ENCODE measurements at places on chromosomes 7 and 10. TPM values are rescaled to one million over a fixed set of nuclear protein-coding genes. Genes with fewer than 3 reads are reported as not detected.

DNA sequence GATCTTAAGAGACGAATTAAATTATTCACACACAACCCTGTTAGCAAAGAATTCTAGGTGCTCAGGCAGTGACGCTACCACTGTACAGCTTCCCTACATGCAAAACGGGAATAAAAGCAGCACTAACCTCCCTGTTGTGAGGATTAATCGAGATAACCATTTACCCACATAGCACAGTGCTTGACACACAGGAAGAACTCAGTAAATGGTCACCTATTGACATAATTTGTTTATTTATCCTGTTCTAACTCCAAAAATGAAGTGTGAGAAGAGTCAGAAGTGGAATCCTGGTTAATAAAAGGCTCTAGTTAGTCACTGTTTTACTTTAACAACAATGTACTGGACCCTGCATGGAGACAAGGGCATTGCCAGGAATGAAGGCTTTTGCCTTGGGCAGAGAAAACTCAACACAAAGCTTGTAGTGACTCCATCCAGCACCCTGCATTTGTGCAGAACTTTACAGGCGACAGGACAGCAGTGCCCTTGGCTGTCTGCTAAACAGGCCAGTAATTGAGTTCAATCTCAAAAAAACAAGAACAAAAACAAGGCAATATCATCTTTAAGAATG, 103.8 kb downstream of the SORBS1 start:
- no peaks in the 10 kb centered on the region for H3K4me1 ChIP-seq
- no peaks in the 10 kb centered on the region for H3K27me3 ChIP-seq
- no peaks in the 10 kb centered on the region for H3K36me3 ChIP-seq
- DNase-seq = no peak
- H3K4me3 ChIP-seq = no peak overlapping the region

DNA sequence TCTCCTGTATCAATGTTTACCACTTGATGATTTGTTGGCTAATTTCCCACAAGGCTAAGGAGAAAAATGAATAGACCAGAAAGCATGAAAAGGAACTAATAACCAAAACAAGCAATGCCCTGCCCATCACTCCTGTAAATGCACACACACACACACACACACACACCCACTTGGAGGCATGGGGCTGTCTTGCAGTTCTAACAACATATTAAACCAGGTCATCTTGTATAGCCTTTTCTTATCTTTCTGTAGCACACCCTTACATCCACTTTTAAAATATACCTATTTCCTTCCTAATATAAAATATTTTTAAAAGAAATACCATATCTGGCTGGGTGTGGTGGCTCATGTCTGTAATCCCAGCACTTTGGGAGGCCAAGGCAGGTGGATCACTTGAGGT, 105.3 kb downstream of the CTTNBP2 start:
- H3K4me3 ChIP-seq = no peak overlapping the region
- no peak overlapping the region for H3K27ac ChIP-seq
- no peaks in the 10 kb centered on the region for H3K36me3 ChIP-seq
- no peak for DNase-seq
- H3K4me1 ChIP-seq = no peaks in the 10 kb centered on the region

GRCh38 chr7:139889186-139889871, 60.3 kb downstream of the TBXAS1 start:
- H3K27ac ChIP-seq = no peak overlapping the region
- no peak overlapping the region for H3K4me3 ChIP-seq
- H3K36me3 ChIP-seq = no peaks in the 10 kb centered on the region

DNA sequence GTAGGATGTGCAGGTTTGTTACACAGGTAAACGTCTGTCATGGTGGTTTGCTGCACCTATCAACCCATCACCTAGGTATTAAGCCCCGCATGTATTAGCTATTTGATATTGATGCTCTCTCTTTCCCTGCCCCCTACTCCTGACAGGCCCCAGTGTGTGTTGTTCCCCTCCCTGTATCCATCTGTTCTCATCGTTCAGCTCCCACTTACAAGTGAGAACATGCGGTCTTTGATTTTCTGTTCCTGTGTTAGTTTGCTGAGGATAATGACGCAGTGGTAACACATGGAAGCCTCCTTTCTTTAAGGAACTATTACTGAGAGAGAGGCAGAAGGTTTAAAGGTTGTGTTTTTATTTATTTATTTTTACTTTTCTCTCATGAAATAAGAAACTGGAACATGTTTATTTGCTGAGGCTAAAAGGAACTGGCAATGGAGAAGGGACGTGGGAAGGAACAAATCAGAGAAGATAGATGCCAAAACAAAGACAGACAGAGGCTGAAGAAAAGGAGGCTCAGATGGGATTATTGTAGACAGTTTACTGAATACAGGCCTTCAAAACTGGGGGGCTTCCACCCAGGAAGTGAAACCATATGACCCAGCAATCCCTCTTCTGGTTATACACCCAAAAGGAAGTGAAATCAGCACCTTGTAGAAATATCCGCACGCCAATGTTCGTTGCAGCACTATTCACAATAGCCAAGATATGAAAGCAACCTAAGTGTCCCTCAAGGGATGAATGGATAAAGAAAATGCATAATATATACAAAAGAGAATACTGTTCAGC, 556.3 kb downstream of the GRM8 start:
- no peak for DNase-seq
- no peaks in the 10 kb centered on the region for H3K27me3 ChIP-seq
- H3K4me1 ChIP-seq = no peaks in the 10 kb centered on the region
- no peak overlapping the region for H3K27ac ChIP-seq

Gene KCND2
- total RNA-seq = not detected

Gene SLC18A2
- total RNA-seq = 0.18 TPM
